Neural crest cell (in vitro differentiated cells): ENCODE measurements at places on chromosomes 1 and 21.
A peak's percentile ranks its signal among the peaks of the same experiment; 100 is the strongest.

GRCh38 chr1:100246738-100247137, 2.9 kb downstream of the DBT start:
- no peak for DNase-seq

GRCh38 chr1:75727571-75727970, 3.1 kb downstream of the ACADM start:
- DNase-seq = no peak

DNA sequence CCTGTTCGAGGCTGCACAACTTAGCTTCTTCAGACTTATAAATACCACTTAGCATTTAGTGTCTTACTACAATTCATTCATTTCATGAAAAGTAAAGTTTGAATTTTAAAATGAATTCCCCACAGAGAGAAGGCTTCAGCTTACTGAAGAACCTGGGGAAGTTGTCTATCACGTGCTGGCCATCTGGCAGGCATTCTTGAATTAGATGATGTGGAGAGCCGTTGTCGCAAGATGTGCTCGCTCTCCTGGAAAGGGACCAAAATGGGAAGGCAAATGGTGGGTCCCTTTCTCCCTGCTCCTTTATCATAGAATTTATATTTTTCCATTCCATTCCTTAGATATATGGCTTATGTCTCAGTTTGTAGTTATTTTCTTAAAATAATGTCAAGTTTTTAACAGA, 90.5 kb downstream of the CD247 start:
- DNase-seq = no peak

DNA sequence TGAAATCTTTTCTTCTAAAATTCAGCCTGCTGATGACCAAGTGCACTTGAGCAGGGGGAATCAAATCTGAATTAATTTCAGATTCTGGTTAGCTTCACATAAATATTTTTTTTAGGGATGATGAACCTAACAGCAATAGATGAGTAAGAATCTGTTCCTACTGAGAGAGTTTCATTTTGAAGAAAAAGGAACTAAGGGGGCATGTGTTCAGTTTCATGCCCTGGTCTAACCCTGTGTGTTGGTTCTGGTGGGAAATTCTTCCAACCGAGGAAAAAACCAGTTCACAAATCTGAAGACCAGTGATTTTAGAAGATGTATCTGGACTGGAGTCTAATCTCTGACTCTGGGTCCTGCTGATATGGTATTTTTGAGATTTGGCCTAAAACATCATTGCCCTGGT, 13.7 kb downstream of the SELL start:
- no peak for DNase-seq

DNA sequence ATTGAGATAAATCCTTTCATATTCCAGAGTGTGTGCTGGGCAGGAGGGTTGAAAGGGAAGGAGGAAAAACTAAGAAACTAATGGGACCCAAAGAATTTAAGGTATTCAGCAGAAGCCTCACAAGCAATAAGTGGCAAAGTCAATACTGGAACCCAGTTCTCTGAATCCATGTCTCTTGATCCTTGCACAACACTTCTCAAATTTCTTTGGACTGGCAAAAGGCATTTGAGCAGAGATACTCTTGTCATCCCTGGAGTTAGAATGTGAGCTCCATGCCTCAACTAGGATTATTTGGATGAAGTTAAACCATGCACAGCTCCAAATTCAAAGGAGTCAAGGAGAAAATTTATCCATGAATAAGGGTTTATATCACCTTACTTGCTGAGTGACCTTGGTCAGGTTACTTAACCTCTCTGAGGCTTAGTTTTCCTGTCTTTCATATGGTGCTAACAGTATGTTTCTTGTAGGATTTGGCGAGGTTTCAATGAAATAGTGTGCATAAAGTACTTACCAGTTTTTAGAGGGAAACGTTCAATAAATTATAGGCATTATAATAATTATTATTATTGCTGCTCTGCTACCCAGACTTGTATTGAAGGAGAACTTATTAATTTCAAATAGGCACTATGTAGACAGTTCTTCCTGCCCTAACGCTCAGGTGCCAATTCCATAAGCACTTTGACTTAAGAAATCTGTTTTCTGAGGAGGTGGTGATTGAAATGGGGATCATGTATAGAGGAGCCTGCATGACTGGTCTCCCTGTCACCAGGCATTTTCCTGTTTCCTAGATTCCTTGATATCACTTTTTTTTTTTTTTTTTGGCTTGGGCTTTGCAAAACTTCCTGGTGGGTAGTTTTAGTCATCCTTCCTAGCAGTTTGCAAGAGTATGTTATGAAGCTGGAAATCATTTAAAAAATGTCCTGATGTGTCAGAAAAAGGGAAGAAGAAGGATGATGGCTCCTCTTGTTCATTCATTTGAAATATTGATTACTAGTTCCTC, 125.0 kb upstream of the JUN start:
- no peak for DNase-seq

DNA sequence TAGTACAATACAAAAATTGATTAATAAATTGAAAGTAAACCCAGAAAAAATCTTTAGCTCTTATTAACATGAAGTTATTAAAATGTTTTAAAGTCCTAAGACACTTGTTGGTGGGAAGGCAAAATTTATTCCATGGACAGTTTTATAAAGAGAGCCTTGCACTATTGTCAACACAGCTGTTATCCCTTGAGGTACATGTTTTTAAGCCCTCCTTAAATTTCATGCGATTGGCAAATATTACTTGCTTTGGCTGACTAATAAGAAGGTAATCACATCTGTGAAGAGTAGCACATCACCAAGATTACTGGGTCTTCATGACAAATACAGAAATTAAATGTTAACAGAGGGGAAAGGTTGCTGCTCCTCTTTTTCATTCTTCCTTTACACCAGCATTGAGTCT, 611.1 kb downstream of the BRINP3 start:
- no peak for DNase-seq

- no peak for DNase-seq
Measured at GRCh38 chr1:216330262-216330661, 93.0 kb downstream of the USH2A start.

DNA sequence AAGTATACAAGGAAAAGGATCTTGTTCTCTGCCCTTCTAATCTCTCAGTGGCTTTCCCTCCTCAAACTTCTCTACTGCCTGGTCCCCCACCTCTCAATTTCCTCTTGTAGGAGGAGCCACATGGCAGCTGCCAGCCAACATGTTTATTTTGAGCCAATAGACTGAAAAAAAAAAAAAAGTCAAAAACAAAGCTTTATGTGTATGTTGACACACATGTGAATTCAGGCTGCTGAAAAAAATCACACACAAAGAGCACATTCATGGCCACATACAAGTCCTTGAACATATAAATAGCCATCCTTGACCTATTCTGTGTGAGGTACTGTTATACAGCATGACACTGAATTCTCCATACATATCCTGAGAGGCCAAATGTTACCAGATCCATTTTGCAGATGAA, 3.7 kb downstream of the PTPN14 start:
- no peak for DNase-seq

GRCh38 chr1:200496937-200497336, 87.1 kb upstream of the ZNF281 start:
- no peak for DNase-seq

DNA sequence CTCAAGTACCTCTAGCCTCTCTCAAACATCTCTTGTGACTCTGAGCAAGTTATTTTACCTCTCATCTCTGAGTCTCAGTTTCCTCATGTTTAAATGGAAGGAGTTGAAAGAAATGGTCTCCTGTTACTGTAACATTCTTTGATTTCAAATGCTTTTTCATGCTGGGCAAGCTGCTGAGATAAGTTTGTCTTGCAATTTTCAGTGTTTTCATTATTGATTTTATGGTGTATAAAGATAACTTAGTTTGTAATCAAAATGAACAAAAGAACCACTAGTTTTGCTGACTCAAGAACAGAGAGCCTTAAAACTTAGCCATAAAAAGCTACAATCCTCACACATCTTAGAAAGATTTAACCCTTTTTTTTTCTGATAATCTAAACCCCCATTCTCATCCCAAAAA, 4.5 kb downstream of the LIPI start:
- DNase-seq = no peak

GRCh38 chr1:204313675-204314074, 46.1 kb downstream of the PLEKHA6 start:
- no peak for DNase-seq

DNA sequence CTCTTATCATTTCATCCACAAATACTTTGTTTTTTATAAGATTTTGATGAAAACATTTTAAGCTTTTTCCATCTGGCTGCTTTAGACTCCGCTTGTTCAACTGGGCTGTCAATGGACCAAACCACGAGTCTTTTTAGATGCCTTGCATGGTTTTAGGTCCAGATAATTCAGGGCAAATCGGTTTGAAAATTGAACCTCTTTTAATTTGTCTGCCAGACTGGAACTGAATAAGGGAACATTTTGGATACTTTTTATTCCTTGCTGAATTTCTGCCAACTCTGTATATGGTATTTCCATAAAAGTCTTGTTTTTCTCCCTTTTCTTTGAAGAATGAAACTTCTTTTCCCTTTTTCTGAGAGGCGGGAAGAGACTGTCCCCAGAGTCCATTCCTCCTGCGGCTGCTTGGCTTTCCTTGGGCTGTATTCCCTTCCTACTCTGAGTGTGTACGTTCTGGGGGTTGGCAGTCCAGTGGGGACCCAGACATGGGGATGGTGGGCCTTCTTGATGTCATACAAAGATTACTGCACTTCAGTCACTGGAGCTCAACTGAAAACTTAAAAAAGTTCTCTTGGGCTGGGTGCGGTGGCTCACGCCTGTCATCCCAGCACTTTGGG, 46.5 kb upstream of the CNN3 start:
- no peak for DNase-seq

- no peak for DNase-seq
Measured at GRCh38 chr1:226404904-226405222, 3.0 kb downstream of the PARP1 start.

DNA sequence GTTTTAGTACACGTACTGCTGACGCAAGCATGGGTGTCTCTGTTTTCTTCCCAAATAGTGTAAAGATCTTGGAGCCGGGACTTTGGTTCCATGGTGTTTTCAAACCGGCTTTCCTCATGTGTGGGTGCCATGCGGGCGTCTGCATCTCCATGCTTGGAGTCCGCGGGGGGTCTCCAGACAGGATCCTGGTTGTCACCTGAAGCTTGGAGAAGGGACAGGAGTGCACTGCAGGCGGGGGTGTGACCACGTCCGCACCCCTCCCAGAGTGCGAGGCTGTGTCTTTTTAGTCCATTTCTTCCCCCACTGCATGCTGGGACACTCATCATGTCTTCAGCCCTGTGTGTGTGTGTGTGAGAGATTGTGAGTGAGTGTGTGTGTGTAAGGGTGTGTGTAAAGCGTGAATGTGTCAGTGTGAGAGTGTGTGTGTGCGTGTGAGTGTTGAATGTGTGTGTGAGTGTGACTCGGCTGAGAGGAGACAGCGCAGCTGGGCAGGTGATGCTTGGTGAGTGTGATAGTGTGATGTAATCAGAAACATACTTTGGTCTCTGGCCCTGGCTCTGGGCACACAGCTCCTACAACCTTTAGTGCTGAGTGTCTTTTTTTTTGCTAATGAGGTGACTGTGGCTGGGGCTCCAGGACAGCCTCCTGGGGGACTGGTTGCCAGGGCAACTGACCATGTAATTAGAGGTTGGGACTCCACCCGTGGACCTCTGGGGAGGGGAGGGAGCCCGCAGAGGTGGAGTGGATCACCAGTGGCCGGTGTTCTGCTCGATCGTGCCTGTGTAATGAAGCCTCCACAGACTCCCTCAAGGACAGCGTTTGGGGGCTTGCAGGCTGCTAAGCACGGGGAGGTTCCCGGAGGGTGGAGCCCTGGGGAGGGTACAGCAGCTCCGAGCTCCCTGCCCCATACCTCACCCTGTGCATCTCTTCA, 55.1 kb downstream of the AGPAT3 start:
- DNase-seq = no peak

- DNase-seq = no peak
Measured at GRCh38 chr21:36816561-36817130, 117.7 kb downstream of the SIM2 start.

DNA sequence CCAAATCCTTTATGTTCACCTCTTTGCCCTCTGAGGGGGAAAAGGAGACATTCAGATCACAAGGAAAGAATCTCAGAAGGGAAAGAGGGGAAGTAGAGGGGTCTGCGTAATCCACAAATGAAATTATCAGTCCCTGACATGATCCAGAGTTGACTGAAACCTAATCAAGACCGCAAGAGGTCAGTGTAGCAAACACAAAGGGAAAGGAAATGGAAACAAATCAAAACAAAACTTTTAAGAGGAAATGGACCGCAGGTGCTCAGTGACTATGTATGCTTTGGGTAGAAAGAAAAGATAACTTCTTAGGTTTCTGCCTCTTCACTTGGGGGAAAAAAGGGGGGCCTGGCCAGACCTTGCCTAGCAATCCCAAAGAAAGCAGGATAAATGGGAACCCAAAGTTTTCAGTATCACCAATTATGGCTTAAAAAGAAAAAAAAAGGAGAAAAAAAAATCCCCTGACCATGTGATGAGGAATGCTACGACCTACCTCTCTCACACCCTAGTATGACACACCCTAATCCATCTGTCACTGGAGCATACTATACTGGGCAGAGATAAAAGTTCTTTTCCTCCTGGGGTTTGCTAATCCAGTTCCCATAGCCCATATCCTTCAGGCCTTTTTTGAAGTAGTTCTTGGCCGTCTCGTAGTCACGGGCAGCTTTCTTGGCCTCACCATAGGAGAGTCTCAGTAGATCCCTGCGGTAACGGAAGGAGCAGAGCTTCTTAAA, 16.9 kb downstream of the CHRNB2 start:
- no peak for DNase-seq

GRCh38 chr1:8379513-8380186, 61.7 kb downstream of the SLC45A1 start:
- DNase-seq = no peak

- peak; percentile 90 for DNase-seq
Measured at GRCh38 chr1:43545695-43546387, 15.2 kb downstream of the PTPRF start.
